Common myeloid progenitor, CD34-positive (primary cell): ENCODE measurements at places on chromosomes 16 and 17.

GRCh38 chr16:1662543-1662942, 15.5 kb upstream of the JPT2 start:
- no peak overlapping the region for H3K4me3 ChIP-seq
- DNase-seq, result no peak
- H3K4me1 ChIP-seq, result peaks cover 9% of the 10 kb centered on the region
- H3K27ac ChIP-seq, result no peak overlapping the region

DNA sequence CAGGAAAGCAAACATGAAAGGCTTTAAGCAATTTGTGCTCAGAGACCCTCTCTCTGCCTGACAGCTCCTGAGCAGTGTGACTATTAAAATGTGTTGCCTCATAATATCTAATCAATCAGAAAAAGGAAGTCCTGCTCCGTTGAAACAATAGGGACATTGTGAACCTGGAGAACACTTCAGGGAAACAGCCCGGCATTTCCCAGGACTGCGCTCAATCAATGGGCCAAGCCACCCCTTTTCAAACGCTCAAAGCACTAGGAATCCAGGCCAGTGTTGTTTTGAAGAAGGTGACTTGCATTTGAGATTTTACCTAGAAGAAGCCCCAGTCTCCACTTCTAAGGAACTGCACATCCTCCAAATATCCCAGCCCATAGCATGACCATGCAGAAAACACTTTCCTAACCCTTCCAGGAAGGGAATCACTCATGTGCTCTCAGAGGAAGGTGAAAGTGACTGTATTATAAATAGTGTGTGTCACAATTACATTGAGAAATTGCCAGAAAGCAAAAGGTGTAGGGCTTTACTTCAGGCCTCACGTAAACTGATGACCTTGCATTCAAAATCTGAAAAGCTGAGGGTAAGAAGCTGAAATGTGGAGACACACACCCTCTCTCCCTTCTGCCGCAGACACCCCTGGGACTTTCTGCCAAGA, 19.4 kb downstream of the CDRT4 start:
- no peaks in the 10 kb centered on the region for H3K27me3 ChIP-seq
- DNase-seq, result no peak
- no peaks in the 10 kb centered on the region for H3K4me1 ChIP-seq
- H3K27ac ChIP-seq, result no peak overlapping the region

DNA sequence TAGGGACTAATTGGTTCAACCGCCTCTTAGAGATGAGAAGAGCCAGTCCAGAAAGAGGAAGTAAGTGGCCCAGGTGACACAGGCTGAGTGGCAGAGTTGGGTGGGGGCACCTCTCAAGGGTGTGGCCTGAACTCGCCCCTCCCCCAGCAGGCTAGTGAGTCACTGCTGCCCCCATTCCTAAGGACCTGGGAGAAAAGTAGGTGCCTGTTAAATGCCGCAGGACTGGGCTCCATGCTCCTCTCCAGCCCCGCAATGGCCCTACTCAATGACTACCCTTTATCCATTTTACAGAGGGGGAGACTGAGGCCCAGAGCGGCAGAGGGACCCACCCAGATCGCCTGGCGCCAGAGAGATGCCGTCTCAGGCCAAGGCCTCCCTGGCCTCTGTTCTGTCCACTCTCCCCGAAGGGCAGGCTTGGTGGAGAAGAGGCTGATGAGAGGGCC, 8.1 kb downstream of the TMEM235 start:
- H3K36me3 ChIP-seq, result no peaks in the 10 kb centered on the region
- peak; percentile 73 for DNase-seq
- H3K4me3 ChIP-seq, result no peak overlapping the region

GRCh38 chr16:1196494-1196893, 28.6 kb downstream of the TPSG1 start:
- H3K4me3 ChIP-seq, result no peak overlapping the region
- H3K4me1 ChIP-seq, result no peaks in the 10 kb centered on the region

GRCh38 chr17:35846055-35846809, 22.5 kb downstream of the HEATR9 start:
- H3K4me1 ChIP-seq, result no peaks in the 10 kb centered on the region
- no peak overlapping the region for H3K4me3 ChIP-seq
- no peak overlapping the region for H3K27ac ChIP-seq
- peaks cover 18% of the 10 kb centered on the region for H3K36me3 ChIP-seq
- DNase-seq, result no peak

- H3K4me3 ChIP-seq, result no peak overlapping the region
- H3K4me1 ChIP-seq, result no peaks in the 10 kb centered on the region
- DNase-seq, result peak; percentile 57
- no peaks in the 10 kb centered on the region for H3K36me3 ChIP-seq
Measured at GRCh38 chr16:77171745-77172635, 19.0 kb upstream of the MON1B start.

DNA sequence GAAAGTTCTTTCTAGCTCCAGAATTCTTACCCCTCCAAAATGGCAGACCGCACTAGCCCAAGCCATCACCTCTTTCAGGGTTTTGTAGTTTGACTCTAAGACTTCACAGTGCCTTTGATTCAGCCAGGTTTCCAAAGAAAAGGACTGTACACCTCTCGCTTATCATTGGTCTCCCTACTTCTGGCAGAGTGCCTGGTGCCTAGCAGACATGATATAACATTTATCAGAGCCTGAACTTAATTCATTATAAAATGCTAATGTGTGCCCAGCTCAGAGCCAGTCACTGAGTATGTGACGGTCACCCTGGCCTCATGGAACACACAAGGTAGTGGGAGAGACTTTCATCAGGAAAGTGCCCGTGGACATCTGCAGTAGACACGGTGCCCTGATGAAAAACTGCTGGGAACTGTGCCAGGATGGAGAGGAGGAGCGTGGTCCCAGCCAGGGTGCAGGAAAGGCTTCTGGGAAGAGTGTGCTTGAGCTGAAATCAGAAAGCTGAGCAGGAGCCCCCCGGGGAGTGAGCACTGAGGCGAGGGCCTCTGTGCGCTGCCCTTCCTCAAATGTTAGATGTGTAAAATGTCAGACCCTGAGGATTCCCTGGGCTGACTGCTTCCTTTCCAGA, 34.3 kb upstream of the LGALS9 start:
- peaks cover 58% of the 10 kb centered on the region for H3K36me3 ChIP-seq
- H3K27ac ChIP-seq, result no peak overlapping the region
- H3K4me1 ChIP-seq, result no peaks in the 10 kb centered on the region
- H3K27me3 ChIP-seq, result no peaks in the 10 kb centered on the region
- DNase-seq, result no peak

DNA sequence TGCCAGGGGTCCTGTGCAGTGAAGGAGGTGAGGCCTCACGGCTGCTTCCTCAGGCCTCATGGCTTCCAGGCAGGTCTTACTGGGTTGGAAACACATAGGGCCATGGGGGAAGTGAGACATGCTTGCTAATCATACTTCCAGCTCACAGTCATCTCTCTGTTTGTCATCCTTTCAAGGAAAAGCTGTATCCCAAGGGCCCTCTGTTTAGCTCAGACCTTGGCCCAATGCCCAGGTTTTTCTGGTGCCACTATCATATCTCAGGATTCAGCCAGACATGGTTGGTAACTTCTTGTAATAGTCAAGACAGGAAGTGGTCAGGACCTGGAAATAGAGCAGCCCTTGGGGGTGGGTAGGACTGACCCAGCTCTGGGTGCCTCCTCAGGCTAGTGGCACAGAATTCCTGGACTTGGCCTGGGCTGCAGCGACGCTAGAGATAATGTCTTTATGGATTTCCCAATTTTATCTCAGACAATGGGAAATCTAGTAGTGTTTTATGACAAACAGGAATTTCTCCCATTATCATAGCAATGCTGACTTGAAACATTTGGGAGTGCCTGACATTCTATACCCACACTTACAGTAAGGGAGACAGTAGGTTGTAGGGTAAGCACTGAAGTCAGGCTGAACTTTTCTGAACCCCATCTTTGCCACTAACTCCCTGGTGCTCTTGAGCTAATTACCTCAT, 13.5 kb upstream of the ITGB3 start:
- peaks cover 19% of the 10 kb centered on the region for H3K4me1 ChIP-seq
- no peak overlapping the region for H3K27ac ChIP-seq
- no peaks in the 10 kb centered on the region for H3K27me3 ChIP-seq
- H3K36me3 ChIP-seq, result no peaks in the 10 kb centered on the region
- no peak overlapping the region for H3K4me3 ChIP-seq
- peak; percentile 87 for DNase-seq

- H3K27me3 ChIP-seq, result no peaks in the 10 kb centered on the region
- H3K36me3 ChIP-seq, result peaks cover 24% of the 10 kb centered on the region
- DNase-seq, result no peak
- no peak overlapping the region for H3K4me3 ChIP-seq
- no peaks in the 10 kb centered on the region for H3K4me1 ChIP-seq
Measured at GRCh38 chr17:40265337-40265736, 22.3 kb upstream of the CDC6 start.

DNA sequence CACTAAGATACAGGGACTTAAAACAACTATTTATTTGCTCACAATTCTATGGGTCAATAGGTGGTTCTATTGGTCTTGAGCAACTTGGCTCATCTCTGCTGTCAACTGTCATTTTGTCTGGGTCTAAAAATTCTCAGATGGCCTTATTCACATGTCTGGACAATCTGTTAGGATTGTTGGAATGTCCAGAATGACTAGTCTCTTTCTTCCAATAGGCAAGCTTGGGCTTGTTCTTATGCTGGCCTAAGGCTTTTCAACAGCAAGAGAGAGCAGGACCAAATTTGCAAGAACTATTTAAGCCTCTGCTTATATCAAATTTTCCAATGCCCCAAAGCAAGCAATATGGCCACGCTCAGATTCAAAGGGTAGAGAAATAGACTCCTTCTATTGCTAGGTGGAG, 240.9 kb downstream of the KIF2B start:
- H3K27me3 ChIP-seq, result no peaks in the 10 kb centered on the region
- no peak overlapping the region for H3K27ac ChIP-seq
- H3K4me3 ChIP-seq, result no peak overlapping the region
- H3K4me1 ChIP-seq, result no peaks in the 10 kb centered on the region

GRCh38 chr16:82911925-82912324, 285.2 kb downstream of the CDH13 start:
- no peak for DNase-seq
- no peaks in the 10 kb centered on the region for H3K4me1 ChIP-seq
- H3K27ac ChIP-seq, result no peak overlapping the region
- H3K4me3 ChIP-seq, result no peak overlapping the region

DNA sequence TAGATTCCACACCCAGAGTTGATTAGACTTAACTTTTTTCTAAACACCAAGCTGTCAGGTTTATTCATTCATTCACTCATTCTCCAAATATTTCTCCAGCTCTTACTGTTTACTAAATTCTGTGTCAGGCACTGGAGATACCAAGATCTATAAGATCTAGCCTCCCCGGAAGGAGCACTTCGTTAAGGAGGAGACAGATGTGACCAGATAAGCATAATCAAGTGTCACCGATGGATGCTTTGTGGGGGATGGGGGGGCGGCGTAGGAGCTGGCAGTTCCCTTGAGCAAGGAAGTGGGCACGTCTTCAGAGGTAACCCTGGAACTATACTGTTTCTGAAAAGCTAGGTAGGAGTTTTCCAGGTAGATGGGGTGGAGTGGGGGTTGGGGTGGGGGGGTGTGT, 3.8 kb upstream of the RPL26 start:
- no peak overlapping the region for H3K4me3 ChIP-seq
- no peaks in the 10 kb centered on the region for H3K27me3 ChIP-seq
- no peak for DNase-seq
- peaks cover 7% of the 10 kb centered on the region for H3K4me1 ChIP-seq

GRCh38 chr16:56975714-56976113, 13.6 kb upstream of the NLRC5 start:
- H3K4me3 ChIP-seq, result no peak overlapping the region
- no peak overlapping the region for H3K27ac ChIP-seq
- peaks cover 6% of the 10 kb centered on the region for H3K4me1 ChIP-seq
- H3K27me3 ChIP-seq, result no peaks in the 10 kb centered on the region
- no peak for DNase-seq

DNA sequence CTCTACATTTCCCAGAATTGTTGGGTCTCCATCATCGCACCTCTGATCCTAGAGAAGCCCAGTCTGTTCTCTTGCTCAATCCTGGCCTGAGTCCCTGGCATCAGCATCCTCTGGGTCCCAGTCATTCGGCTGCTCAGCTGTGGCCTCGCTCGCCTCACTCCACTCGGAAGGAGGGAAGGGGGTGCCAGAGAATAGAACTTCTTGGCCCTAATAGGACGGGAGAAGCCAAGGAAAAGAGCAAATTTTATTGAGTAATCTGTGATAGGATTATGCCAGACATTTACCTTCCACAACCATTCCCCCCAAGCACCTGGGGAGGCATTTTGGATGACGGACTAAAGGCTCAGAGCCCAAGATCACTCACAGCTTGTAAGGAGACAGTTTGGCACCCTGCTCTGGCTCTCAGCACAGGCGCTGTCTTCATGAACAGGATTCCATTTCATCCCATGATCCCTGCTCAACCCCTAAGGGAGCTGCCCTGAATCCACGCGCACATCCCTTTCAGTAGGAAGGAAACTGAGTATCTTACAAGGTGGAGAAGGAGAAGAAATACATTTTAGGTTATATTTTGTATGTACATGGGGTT, 498 bp upstream of the CLEC10A start:
- no peak overlapping the region for H3K4me3 ChIP-seq
- no peaks in the 10 kb centered on the region for H3K27me3 ChIP-seq
- no peak for DNase-seq
- peaks cover 26% of the 10 kb centered on the region for H3K4me1 ChIP-seq

GRCh38 chr17:20852239-20852989, 190.4 kb downstream of the USP22 start:
- DNase-seq, result peak; percentile 43
- H3K4me3 ChIP-seq, result peak overlapping the region; percentile 56
- H3K27ac ChIP-seq, result no peak overlapping the region
- no peaks in the 10 kb centered on the region for H3K4me1 ChIP-seq

DNA sequence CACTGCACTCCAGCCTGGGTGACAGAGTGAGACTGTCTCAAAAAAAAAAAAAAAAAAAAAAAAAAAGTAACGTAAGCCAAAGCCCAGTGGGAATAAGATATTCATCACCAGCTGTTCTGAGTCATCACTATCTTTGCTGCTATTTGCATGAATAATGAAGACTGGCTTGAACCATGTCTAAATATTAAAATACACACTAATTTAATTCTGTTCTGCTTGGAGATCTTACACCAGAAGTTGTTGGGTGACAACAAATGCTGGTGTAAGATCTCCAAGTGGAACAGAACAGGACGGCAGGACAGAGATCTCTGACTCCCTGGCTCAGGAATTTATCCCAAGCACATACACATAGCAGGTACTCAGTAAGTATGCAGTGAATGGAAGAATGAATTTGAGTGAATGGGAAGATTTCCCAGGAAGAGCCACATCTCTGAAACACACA, 19.6 kb downstream of the DNAH17 start:
- no peaks in the 10 kb centered on the region for H3K27me3 ChIP-seq
- H3K27ac ChIP-seq, result no peak overlapping the region
- H3K36me3 ChIP-seq, result no peaks in the 10 kb centered on the region
- no peak overlapping the region for H3K4me3 ChIP-seq
- DNase-seq, result peak; percentile 28
